CD4-positive, alpha-beta T cell (primary cell): ENCODE measurements at places on chromosomes 7 and 10.
A peak's percentile ranks its signal among the peaks of the same experiment; 100 is the strongest.

GRCh38 chr7:111174510-111174909 is 83.6 kb downstream of the LRRN3 start:
- DNase-seq, result no peak

- no peak for DNase-seq
Observed at GRCh38 chr10:58322835-58323209, 12.0 kb upstream of the UBE2D1 start.

DNA sequence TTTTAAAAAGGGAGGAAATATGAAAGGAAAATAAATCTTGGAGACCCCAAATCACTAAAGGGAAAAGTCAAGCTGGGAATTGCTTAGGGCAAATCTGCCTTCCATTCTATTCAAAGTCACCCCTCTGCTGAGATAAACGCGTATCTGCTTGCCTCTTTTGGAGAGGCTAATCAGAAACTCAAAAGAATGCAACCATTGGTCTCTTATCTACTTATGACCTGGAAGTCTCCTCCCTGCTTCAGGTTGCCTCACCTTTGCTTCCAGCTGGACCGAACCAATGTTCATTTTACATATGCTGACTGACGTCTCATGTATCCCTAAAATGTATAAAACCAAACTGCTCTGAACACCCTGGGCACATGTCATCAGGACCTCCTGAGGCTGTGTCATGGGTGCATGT is 14.7 kb downstream of the ATAD1 start:
- no peak for DNase-seq

GRCh38 chr10:74851831-74852230 is 25.4 kb downstream of the KAT6B start:
- no peak for DNase-seq

GRCh38 chr10:73644015-73644743 is 2.9 kb upstream of the MYOZ1 start:
- DNase-seq, result peak; percentile 26

DNA sequence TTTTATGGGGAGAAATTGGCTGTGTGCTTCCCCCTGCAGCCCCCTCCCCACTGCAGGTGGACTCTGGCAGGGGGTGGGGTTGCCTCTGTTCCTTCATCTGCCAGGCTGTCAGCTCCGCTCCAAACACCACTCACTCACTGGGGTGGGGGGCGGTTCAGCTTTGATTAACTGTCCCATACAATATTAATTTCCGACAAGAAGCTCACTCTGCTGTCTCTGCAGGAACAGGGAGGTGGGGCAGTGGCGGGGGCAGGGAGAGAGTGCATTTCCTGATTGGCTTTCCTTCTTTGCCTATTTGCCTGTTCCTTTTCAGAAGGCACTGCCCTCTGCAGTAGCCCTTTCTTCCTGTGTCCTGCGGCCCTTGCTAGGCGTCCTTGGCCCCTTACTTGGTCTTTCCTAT is 500.8 kb downstream of the PLXNA4 start:
- no peak for DNase-seq

DNA sequence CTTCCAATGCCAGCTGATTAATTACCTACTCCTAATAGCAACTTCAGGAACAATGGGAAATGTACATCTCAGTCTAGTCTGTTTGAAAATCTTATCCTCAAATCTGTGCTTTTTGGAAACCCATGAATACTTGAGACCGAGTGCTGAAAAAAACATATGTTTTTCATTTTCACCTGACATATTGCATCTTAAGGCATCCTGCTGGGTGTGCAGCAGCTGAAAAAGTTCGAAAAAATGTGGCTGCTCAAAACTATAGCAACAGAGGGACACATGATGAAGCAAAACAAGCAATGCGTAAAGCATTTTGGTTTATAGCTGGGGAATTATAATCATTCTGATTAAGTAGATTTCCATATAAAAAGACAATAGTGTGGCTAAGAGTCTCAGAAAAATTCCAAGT is 218.0 kb downstream of the CREB5 start:
- no peak for DNase-seq

DNA sequence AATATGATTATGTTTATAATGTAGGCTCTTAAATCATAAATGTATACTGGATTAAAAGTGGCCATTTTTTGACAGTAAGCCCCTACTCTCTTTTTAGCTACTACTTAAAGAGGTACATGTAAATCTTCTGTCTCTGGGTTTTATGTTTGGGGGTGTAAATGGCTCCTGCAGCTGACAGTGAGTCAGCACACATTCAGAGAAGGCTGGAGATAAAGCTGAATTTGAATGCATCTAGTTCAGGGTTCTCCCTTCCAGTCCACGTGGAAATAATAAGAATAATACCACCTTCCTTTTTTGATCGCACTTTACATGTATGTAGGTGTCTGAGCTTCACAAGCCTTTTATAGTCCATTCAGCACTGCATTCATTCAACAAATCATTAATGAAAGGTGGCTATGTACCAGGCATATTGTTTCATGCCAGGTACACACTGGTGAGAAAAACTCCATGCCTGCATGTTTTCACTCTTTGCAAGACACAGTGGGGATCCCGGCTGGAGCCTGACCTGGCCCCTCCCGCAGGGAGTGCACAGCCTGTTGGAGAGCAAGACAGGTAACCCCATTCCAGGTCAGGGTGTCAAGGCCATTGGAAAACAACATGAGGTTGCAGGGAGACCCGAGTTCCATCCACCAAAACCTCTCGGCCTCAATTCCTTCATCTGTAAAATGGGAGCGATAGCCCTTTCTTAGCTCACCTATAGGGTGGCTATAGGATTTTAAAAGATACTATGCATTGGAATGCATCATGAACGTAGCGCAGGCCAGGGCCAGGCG is 107.5 kb upstream of the ANLN start:
- DNase-seq, result no peak

DNA sequence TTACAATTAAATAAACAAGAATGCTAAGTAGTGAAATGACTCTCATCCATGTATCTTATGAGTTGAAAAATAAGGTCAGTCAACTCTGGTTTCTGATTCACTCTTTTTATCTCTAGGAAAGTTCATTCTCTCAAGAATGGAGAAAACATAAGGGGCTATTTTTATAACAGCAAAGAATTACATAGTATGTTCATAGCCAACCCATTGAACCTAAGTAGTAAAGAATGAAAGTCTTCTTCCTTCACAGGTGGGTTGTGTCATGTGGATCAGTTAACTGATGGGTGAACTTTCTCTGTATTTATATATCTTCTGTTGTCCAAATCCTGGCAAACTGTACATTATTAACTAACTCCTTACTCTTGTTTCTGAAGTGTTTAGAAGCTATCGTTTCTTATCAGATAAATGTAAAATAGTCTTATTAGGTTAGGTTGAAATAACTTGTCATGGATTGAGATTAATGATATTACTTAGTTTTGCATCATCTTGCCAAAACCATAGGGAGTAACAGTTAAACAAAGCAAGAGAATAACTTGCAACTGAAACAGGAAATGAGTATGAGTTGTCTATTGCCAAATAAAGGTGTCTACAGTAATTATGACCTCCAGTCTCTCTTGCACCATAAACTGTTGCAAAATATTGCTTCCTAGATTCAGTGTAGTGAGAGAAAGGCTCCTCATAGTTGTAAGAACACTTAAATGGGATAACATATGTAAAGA is 86.8 kb downstream of the ANKRD7 start:
- no peak for DNase-seq

DNA sequence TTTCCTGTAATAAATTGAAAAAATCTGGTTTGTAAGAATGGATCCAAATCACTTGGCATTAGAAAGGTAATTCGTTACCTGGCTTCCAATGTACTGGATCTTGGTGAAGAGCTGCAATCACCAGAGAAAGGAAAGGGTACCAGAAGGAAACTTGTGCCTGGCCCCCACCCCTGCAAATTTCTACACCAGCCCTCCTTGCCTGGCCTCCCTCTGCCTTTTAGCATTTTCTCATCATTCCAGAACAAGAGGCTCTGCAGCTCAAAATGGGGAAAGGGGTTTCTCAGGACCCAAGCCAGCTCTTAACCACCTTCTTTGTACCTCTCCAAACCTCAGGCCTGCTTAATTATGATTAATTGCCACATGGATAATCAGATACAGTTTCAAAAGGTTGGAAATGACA is 612.8 kb upstream of the MGMT start:
- no peak for DNase-seq

- no peak for DNase-seq
Observed at GRCh38 chr7:17329440-17329839, 31.0 kb downstream of the AHR start.

GRCh38 chr7:130463553-130464434 is 23.0 kb upstream of the CEP41 start:
- DNase-seq, result no peak

- no peak for DNase-seq
Observed at GRCh38 chr7:113285411-113285810, 167.1 kb upstream of the SMIM30 start.

- no peak for DNase-seq
Observed at GRCh38 chr7:12007576-12007975, 175.6 kb upstream of the THSD7A start.

- DNase-seq, result no peak
Observed at GRCh38 chr10:86970162-86970981, 2.1 kb downstream of the ADIRF start.

DNA sequence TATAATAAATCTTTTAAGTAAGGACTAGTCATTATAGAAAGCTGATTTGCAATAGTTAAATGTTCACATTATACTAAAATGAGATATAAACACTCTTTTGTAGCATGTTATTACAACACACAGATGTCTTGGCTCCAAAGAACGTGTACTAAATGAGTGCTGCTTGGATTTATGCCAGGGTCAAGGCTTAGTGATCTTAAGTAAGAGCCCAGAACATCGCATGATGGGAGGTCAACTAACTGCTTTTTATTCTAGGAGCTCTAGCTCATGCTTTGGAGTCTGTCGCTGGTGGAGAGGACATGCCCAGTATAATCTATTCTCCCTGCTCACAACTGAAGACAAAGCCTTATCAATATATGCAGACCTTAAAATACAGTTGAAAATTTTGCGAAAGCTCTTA is 315.1 kb downstream of the BBS9 start:
- DNase-seq, result no peak

DNA sequence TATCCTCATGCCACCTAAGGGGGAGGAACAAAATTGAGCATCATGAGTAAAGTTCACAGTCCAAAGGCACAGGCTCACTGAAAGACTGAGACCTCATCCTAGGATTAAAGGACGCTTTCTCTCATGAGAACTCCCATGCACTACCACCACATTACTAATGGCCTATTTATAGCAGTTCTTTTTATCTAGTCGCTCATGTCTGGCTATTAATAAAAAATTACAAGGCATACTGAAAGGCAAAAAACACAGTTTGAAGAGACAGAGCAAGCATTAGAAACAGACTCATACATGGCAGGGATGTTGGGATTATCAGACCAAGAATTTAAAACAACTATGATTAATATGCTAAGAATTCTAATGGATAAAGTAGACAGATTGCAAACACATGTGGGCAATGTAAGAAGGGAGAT is 46.0 kb upstream of the CDK13 start:
- DNase-seq, result no peak

DNA sequence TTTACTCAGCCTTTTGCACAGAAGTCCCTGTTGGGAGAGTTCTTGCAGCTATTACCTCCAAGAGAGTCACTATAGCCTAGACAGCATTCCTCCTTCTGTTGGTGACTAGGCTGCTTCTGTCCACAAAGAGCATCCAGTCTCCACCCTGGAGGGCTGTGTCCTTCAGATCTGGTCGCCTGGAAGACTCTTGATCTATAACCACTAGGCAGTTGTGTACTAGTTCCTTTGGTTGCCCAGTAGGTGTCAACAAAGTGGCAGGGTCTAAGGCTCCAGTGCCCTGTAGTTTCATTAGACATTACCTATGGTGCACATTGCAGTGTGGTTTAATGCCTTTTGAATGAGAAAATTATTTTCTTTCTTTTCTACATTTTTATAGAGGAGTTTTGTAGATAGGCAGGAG is 11.3 kb upstream of the AKR1C2 start:
- no peak for DNase-seq

GRCh38 chr10:43906490-43906889 is 257.8 kb upstream of the ZNF32 start:
- no peak for DNase-seq

GRCh38 chr7:72476608-72477305 is 64.6 kb upstream of the CALN1 start:
- no peak for DNase-seq

DNA sequence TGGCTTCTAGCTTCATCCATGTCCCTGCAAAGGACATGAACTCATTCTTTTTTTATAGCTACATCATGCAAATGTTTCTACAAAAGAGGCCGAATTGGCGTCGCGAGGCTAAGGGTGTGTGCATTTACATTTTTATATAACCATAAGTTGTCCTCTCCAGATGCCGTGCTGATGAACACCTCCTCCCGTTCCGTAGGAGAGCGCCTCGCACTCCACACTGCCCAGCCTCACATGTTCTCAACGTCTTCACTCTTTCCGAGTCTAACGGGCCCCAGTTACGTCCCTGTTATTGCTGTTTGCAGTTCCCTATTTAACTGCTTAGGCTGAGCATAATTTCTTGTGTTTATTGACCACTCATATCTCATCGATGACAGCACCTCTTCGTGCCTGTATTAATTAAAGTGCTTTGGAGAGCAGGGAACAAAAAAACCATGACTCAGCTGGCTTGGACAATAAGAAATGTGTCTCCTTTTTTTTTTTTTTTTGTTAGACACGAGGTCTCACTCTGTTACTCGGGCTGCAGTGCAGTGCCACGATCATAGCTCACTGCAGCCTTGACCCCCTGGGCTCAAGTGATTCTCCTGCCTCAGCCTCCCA is 113.5 kb upstream of the SDK1 start:
- no peak for DNase-seq

DNA sequence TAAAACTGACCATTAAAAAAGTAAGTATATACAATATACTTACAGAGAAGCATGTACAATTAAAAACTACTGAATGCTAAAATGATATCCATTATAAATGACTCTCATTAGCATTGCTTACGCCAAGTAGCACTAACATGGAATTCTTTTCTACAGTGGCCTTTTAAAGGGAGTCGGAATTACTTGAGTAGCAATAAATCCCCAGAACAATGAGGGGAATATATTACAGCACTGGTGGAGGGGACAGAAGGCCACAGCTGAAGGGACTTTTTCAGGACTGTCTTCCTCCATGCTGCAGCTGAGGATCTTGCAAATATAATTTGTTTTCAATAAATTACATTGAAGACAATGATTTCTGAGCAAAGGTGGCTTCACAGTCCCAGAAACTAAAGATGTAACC is 97.0 kb downstream of the ALOX5 start:
- no peak for DNase-seq
